ENCODE measurements at places on chromosomes 3 and 15.
A peak's percentile ranks its signal among the peaks of the same experiment; 100 is the strongest.

GRCh38 chr3:36295296-36295695, 85.0 kb upstream of the STAC start:
- no peak for DNase-seq

GRCh38 chr3:192851821-192852372, 65.8 kb downstream of the MB21D2 start:
- DNase-seq: peak; percentile 75

DNA sequence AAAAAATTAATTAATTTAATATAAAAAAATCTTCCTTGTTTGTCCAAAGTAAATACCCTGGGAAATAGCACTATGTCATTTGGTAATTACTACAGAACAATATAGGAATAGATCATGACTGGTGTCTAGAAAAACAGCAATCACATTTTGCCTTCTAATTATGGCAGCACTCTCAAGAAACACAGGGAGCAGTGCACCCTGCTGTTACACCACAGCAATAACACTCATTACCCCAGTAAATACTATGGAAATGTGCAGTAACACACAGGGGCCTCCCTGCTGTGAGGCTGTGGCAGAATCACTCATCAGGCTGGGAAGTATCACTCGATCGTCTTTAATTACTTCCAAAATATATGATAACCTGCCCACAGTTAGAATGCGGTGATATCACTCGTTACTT, 646.0 kb downstream of the TUSC7 start:
- DNase-seq: no peak

GRCh38 chr3:52930748-52931147, 33.4 kb upstream of the STIMATE start:
- DNase-seq: no peak
